ENCODE measurements at places on chromosomes 12 and 14.

GRCh38 chr14:65329911-65330310, 82.6 kb upstream of the FUT8 start:
- DNase-seq = no peak

DNA sequence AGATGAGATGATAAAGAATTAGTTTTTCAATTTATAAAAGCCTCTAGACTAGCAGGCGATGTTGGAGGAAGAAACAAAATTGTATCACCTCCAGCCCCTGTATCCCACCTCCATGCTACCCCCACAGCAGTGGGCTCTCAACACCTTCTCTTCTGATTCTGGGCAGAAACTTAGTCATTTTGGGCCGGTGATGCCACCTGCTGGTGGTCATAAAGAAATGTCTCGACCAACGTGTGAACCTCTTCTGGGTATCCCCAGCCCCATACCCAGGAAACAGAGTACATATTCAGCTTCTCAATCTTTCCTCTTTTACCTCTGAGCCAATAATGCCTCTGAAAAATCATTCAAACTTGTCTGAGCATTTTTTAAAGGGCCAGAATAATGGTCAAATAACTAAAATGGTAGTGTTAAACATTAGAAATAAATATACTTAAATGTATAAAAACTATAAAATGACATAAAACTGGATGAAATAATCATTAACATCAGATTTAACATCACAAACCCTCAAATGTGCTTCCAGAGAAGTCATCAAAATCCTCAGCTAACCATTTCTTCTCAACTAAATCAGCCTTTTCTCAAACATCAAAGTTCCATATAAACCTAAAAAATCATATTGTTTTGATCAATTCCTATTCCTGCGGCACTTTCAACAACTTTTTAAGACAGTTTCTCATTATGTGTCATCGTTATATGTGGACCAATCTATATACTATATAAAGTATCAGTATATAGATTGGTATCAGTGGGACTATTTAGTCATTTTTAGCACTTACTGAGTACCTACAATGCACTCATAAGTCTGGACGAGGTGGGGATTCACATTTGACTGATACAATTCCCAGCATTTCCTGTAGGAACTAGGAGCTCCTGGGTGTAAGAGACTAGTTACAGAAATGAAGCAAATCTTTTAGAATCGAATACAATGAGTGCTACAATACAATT, 69.4 kb downstream of the ATXN2 start:
- peak; percentile 59 for DNase-seq

- no peak for DNase-seq
These were observed 195.6 kb downstream of the TTC7B start for GRCh38 chr14:90620568-90621077.

- no peak for DNase-seq
These were observed 28.3 kb downstream of the NPC2 start for GRCh38 chr14:74464785-74465184.

DNA sequence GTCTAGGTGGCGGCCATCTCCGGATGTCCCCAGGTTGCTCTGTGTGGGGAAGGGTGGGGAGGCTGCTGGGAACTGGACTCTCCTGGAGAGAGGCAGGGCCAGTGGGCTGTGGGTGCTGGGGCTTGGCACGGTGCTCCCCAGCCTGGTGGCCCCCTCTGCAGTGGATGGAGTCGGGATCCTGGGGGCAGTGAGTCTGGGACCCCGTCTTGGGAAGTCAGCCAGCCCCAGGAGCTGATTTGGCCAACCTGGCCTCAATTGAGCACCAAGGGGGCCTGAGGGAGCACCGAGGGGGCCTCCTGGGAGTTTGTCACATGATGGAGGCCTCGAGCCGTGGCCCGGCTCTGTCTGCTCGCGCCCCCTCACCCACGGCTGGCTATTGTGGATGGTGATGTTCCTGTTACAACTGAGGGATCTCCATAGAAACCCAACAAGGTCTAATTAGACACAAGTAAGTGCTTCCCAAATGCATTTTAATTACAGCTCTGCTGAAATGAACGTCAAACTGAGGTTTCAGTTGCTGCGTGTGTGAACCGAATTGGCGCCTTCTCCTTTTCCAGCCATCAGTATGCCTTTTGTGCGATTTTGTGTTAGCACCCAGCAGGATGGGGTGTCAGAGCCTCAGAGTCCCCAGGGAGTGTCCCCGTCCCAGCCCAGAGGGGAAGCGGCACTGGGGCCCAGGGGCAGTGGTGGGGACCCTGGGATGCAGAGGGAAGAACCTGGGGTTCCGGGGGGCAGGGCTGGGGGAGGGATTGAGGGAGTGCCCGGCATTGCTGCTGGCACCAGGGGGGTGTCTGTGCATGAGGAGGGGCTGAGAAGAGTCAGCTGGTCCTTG, 71.8 kb downstream of the KIF26A start:
- DNase-seq = no peak

DNA sequence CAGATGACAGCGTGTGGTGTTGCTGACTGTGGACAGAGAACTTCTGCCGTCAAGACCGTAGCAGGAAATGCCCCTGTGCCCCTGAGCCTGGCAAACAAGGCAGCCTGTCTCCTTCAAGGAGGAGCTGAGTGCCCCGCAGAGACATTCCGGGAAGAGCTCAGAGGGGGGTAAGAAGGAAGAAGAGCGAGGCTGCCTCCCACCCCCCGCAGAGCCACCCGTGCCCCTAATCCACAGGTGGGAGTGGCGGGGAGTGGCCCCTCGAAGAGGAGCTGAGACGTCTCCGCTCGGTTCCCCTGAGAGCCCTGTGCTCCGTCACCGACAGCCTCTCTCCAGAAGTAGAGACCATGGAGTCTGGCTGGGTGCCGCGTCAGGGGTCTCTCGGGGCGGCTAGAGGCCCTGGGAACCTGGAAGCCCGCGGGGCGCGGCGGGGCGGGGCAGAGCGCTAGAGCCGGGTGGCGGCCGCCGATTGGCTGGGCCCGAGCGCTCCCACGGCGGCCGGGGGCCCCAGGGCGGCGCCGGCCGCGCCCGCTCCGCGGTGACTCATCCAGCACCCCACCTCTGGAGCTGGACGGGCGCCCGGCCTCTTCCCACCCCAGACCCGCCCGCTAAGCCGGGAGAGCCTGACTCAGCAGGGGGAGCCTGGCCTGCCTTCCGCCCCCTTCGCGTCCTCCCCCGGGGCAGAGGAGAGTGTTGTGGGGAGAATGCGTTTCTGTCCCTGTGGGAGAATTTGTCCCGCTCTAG, 25.2 kb upstream of the KRT78 start:
- no peak for DNase-seq

DNA sequence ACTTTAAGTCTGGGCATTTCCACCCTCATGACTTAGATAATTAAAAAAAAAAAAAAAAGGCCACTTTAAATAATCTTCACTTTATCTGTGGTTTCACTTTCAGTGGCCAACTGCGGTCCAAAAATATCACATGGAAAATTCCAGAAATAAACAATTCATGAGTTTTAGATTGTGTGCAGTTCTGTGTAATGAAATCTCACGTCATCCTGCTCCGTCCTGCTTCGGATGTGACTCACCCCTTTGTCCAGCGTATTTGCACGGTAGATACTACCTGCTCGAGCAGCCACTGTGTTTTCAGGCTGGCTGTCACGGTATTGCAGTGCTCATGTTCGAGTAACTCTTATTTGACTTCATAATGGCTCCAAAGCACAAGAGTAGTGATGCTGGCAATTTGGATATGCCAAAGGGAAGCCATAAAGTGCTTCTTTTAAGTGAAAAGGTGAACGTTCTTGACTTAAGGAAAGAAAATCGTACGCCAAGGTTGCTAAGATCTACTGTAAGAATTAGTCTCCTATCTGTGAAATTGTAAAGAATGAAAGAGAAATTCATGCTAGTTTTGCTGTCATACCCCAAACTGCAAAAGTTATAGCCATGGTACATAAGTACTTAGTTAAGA, 2.4 kb downstream of the E2F7 start:
- DNase-seq = no peak

GRCh38 chr12:49748306-49748705, 6.9 kb downstream of the TMBIM6 start:
- DNase-seq = no peak

DNA sequence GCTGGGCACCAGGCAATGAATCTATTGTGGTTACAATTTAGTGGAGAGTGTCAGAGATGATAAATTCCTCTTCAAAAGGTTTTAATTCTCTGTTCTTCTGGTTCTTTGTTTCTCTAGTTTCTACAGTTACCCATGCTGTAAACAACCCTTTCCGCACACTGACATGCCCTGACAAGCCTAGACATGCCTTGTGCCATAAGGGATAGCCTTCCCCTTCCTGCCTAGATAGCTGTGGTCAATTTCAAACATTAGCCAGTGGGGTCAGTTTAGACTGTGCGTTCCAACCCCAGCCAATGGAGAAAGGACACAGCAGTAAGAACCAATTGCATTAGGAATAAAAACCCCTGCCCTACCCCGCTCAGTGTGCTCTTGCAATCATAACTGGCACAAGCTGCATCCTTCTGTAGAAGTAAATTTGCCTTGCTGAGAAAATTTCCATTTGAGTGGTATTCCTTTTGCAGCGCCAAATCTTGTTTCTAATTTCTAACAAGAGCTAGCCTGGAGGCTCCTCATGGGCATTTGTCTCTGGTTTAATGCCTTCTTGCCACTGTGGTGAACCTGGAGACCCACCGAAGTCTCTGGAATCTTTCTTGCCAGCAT, 6.4 kb downstream of the EDDM3A start:
- no peak for DNase-seq

- no peak for DNase-seq
These were observed 247.0 kb downstream of the PHLDA1 start for GRCh38 chr12:75784591-75784990.

Data from GM18507 (cell line).